Fibroblast of the aortic adventitia (primary cell): ENCODE measurements at places on chromosomes 5 and 9.
A peak's percentile ranks its signal among the peaks of the same experiment; 100 is the strongest.

DNA sequence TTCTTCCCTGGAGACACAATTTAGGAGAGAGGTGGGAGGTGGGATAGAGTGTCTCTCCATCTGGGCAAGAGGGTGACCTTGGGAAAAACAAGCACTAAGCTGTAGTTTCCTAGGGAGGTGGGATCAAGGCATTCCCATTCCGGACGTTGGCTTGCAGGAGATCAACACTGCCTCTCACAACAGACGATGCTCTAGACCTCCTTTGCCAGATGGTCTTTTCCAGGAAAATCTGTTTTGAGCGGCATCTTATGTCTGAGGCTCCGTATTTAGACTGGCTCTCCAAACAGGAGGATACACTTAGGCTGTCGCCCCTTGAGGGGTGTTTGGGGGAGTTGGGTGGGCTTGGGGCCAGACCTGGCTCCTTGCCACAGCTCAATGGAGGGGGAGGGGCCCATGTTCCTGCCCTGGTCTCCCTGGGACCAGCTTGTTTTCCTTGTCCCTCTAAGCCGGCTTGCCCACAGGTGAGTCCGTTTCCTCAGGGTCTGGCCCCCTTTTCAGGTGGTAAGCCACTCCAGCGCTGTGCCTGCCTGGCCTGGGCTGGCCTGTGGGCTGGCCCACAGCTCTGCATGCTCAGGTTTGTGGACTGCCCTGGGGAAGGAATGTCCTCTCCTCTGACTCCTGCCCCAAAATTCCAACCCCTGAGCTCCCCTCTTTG is 2.4 kb downstream of the PSD2 start:
- no peak for DNase-seq

- no peak for DNase-seq
These were observed 53.9 kb upstream of the UBAC1 start for GRCh38 chr9:136014924-136015633.

DNA sequence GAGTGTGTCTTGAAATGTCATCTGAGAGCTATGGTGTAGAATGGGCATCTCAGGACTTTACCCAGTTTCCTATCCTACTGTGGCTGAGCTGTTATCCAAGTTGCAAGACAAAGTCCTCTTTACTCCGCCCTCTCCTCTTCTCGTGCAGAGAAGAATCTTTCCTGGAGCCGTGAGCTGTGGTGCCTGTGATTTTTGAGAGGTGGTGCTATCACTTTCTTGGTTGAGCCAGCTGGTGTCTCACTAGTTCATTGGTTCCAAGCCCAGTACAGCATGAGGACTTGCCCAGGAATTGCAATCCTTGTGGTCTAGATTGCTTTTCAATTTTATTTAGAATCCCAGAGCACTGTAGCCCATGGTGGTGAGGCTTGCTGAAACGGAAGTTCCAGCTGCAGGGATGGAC is 2300.3 kb downstream of the MAT2B start:
- DNase-seq = no peak

DNA sequence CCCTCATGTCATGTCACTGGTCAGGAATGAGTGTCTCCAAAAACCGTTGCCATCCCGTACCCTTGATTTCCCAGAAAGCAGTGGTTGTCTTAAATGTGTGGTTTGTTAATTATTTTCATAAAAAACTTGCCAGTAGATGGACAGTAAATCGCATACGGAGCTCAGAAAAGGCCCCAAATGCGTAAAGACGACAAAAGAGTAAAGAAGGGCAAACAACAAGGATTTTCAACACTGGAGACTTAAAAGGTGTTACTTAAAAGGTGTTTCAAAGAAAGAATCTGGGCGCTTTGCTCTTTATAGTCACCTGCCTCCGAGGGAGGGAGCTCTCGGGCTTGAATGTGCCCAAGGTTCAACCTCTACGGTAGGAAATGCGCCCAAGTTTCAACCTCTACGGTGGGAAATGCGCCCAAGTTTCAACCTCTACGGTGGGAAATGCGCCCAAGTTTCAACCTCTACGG is 734 bp downstream of the KIF27 start:
- peak; percentile 50 for DNase-seq

GRCh38 chr9:69905286-69905685 is 84.7 kb downstream of the CFAP95 start:
- DNase-seq = no peak
